ENCODE measurements at places on chromosomes 7 and 10.

GRCh38 chr10:118956802-118957442 lies 72.6 kb upstream of the NANOS1 start:
- DNase-seq, result no peak

GRCh38 chr7:143188994-143189393 lies 5.8 kb downstream of the TAS2R39 start:
- no peak for DNase-seq

DNA sequence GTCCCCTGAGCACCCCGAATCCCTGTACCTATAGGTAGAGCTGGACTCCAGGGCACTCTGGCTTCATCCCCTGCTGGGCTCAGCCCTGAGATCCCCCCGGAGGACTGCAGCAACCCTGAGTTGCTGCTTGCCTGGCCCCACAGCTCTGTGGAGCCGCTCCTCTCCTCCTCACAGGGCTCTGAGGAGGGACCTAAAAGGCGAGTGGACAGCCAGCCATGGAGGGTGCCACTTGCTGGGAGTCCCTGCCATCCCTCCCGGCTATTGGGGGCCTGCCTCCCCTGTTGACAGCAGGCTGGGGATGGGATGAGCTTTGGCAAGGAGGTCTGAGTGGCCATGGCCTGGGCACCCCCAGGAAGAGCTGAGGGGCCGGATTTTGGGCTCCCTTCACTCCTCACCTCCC lies 28.0 kb upstream of the RASGEF1A start:
- no peak for DNase-seq

- DNase-seq, result no peak
These were observed 174.1 kb upstream of the MKI67 start for GRCh38 chr10:128300290-128300824.

DNA sequence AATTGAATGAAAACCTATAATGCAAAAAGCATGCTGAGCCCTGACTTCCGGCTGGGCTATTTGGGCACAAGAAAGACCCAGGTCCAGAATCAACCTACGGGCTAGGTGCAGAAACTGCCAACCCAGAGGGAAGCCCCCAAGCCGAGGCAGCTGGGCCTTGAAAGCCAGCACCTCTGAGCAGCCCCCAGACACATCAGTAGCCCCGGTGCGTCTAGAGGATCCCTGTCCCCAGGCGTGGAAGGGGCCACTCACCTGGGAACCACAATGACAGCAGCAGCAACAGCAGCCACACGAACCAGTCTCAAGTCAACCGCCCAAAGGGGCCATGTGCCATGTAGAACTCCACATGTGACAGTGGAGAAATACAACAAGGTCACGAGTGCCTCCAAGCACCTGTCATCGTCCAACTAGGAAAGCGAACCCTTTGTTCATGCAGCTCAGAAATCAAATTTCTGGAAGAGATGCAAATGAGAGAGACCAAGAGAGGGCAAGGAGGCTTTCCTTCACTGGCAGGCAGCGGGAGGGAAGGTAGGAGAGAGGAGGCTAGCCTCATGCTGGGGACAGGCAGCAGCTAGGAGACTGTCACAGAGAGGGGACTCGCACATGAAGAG lies 57.5 kb upstream of the CHST15 start:
- no peak for DNase-seq

- DNase-seq, result no peak
These were observed 13.9 kb downstream of the FKBP6 start for GRCh38 chr7:73341877-73342276.

- DNase-seq, result no peak
These were observed 163.5 kb upstream of the LYZL2 start for GRCh38 chr10:30793093-30793492.

DNA sequence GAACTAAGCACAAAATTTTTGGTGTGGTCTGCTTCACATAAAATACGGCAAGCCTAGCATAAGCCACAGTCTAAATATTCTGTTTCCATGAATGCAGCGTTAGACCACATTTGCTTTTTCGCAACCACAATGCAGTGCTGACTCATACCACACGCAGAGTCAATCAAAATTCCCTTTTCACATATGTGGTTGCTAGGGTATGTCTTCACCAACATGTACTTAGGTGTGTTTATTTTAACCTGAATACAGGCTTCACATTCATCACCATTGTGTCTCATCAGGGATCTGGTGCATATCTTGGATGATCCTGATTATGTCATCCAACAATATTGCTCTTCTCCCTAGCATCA lies 90.8 kb downstream of the CHN2 start:
- no peak for DNase-seq

GRCh38 chr10:84214046-84214572 lies 11.2 kb downstream of the LRIT2 start:
- DNase-seq, result no peak

- DNase-seq, result peak; percentile 36
These were observed 242.0 kb upstream of the NPY start for GRCh38 chr7:24042028-24042427.

- no peak for DNase-seq
These were observed 91.0 kb upstream of the STRIP2 start for GRCh38 chr7:129343099-129343700.

DNA sequence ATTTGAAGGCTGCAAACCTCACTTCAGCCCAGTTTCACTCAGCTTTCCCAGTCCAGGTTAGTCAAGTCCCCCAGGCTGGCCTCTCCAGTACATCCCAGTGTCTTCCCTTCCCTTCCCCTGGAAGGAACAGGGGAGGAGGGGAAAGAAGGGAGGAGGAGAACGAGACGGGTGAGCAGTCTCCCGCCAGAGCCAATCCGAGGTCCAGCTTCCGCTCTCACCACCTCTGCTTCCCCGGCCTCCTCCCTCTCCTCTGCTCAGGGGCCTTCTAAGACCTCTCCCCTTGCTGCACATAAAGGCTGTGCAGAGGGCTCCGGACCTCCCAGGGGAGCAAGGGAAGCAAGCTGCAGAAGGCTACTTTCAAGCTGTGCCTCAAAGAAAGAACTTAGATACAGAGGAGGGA lies 4.1 kb downstream of the ATG9B start:
- no peak for DNase-seq

DNA sequence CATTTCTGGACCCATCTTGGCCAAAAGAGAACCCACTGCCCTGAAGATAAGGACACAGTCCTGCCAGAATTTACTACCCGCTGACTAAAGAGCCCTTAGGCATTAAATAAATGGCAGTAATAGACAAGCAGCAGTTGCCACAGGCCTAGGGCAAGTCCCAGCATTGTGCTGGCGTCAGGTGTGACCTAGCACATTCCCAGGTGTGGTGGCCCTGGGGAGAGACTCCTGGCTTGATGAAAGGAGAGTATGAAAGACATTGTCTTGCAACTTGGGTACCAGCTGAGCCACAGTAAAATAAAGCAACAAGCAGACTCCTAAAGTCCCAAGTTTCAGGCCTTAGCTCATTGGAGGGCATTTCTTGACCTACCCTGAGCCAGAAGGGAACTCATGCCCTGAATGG lies 715.7 kb upstream of the SORCS1 start:
- DNase-seq, result no peak

DNA sequence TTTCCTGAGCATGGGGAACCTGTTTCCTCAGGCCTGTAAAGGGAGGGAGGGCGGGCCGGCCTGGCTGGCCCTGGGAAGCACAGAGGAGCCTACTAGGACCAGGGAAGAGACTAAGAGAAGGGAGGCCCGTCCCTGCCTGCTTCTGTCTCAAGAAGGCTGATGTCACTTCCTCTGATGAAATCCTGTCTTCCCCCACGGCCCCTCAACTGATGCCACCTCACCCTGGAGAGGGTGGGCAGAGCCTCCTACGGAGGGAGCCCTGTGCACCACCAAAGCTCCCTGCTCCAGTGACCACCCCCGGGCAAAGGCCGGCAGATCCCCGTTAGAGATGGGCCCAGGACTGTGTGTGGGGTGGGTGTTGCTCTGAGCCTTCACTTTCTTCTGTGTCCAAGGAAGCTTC lies 1.0 kb upstream of the PILRA start:
- no peak for DNase-seq

DNA sequence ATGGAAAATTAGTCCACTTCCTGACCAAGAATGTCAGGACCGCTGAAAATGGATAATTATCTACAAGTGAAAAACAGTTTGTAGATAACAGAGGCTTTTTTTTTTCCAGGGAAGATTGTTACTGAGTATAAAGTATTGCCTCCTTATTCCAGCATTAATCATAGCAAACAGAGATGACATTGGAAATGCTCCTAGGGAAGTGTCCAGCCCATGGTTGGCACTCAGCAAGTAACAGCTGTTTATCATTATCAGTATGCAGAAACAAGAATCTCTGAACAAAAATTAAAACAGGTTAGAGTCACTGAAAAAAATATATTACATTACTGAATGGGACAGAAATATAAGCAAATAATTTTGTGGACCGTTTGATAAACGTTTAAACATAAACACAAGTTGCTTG lies 14.6 kb downstream of the FGL2 start:
- no peak for DNase-seq

GRCh38 chr10:124992462-124993344 lies 50.8 kb downstream of the ZRANB1 start:
- peak; percentile 1 for DNase-seq

DNA sequence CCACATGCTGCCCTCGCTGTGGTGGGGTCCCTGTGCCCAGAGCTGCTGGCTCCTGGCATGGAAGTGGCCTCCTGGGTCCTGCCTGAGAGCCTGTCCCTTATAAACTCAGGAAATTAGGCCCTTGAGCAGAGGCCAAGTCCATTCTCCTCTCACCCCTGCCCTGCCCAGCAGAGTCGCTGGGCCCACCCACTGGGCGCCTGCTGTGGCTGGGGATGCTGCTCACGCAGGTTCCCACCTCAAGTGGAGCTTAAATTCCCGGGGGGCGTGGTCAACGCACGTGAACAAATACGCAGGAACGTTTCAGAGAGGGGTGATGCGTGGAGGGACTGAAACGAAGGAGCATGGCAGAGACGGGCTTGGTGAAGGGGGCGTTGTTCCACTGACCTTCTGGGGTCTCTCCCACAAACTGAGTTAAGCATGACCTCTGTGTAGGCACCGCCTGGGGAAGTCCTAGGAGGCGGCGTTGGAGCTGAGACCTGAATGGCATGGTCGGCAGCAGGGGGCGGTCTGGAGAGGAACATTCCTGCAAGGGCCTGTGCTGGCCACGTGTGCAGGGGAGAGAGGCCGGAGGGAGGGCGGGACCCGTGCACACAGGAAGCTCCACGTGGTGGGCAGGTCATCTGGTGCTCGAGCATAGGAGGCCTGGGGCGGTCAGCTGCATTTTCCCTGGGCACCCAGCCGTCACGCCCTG lies 27.9 kb downstream of the FAM20C start:
- no peak for DNase-seq

DNA sequence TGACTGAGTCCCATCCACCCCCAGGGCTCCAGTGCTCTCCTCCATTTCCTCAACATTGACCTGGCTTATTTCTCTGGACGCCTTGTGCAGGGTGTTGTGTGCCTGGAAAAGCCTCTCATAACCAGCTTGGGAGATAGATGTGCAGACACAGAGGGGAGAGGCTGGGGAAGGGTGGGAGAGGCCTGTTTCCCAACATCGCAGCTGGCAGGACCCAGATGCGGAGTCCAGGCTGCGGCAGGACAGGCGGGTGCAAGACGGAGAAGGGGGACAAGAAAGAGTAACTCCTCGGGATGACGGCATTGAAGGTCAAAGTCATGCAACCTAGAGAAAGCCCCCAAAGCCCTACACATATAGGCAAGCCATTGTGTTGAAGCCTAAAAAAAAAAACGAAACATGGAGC lies 54.1 kb upstream of the ANTXRL start:
- DNase-seq, result no peak

DNA sequence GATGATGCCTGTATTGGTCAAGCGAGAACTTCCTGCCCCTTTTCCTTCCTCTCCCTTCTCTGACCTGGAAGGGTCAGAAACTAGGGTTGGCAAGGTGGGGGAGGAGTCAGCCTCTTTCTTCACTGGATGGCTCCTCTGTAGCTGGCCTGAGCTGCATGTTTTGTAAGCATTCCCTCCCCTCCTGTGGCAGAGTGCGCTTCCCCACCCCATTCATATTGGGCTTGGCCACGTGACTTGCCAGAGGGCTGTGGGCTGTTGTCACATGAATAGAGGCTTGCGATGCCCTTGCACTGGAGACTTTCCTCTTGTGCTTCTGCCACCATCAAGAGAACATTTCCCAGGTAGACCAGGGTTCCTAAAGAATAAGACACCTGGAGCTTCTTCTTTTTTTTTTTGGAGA lies 111.3 kb upstream of the PODXL start:
- no peak for DNase-seq

DNA sequence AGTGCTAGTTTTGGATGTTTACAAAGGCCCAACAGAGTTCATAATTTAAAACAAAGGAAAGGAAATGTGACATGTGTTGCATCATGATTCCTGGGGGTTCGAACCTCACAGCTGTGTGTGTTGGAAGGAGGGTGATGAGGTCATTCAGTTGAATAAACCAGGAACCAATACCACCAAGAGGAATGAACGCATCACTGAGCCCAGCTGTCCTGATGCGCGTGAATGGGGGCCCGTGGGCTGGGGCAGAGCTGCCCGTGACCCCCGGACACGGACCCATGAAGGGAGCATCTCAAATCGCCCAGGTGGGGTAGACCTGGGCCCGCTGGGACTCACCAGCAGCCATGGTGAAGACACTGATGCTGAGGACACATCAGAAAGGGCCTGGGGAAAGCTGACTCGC lies 33.0 kb downstream of the BRI3 start:
- no peak for DNase-seq

- no peak for DNase-seq
These were observed 38.4 kb downstream of the NET1 start for GRCh38 chr10:5450605-5451384.

DNA sequence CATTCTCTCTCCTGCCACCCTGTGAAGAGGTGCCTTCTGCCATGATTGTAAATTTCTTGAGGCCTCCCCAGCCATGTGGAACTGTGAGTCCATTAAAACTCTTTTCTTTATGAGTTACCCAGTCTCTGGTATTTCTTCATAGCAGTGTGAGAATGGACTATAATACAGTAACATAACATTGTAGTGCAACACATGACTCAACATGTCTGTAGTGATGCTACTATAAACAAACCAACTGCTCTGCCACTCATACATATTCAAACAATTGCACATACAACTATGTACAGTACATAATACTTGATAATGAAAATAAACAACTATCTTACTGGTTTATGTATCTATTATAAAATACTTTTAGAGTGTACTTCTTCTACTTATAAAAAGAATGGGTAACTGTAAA lies 7.1 kb downstream of the ATOH7 start:
- DNase-seq, result no peak

DNA sequence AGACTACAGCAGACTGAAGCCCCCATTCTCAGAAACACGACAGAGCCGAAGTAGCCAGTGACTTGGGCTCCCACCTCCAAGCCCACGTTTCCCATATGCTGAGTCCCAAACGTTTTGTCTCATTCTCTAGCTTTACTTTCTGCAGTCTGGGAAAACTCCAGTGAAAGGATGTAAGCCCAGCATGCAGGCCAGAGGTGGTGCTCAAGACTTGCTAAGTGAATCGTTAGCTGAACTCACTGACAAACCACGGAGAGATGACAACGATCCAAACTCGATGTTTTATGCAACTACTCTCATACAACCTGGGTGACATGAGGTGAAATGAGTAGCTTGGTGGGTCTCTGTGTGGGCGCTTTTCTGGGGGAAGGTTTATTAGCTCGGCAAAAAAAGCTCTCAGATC lies 731.8 kb downstream of the SUGCT start:
- DNase-seq, result no peak
